ENCODE measurements at places on chromosomes 3 and 15. TPM values are rescaled to one million over a fixed set of nuclear protein-coding genes. Genes with fewer than 3 reads are reported as not detected.

Gene WNT5A
- 0.92 TPM for total RNA-seq

Gene KY
- total RNA-seq: 3.9 TPM

Gene FANCD2OS
- not detected for total RNA-seq

Gene EBLN2
- 1.9 TPM for total RNA-seq

Gene REC114
- not detected for total RNA-seq

Gene TRPM1
- total RNA-seq: not detected

Gene MITF
- 97.6 TPM for total RNA-seq

Gene GOLGA6B
- not detected for total RNA-seq

Gene LTK
- 0.65 TPM for total RNA-seq

Gene C3orf52
- 5.1 TPM for total RNA-seq

Gene LSAMP
- 0.48 TPM for total RNA-seq

Gene GOLGA8S
- total RNA-seq: 1.1 TPM

Gene CPN2
- 0.35 TPM for total RNA-seq
